Activated CD4-positive, alpha-beta T cell treated with anti-CD3 and anti-CD28 coated beads for 48 hours (primary cell): ENCODE measurements at places on chromosomes 2 and 18.

GRCh38 chr2:22221006-22221405, 1097.2 kb downstream of the TDRD15 start:
- DNase-seq = no peak

GRCh38 chr2:14143435-14143834, 489.1 kb upstream of the LRATD1 start:
- DNase-seq = no peak

DNA sequence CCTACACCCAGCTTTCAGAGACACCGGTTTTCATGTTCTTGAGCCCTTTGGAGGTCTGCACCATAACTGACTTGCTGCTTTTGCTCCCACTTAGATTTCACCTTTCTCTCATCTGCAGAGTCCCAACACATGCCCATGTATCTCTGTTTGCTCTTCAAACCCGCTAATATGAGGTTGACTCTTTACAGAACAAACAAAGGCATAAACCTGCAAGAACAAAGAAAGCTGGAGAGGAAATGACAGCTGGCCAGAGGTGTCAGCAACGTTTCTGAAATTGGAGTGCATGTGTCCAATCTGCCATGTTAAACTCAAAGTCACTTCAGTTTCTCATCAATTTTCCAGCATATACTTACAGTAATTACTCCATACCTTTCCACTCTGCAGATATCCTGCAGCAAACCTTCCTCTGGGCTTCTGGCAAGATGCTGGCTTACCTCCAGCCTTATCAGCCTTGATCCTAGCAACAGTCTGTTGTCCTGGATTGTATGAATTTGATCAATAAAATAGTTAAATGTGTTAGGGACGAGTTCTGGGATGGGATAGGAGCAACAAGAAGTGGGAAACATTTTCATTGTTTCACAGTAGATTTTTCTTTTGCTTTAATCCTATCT, 157.4 kb downstream of the FHOD3 start:
- no peak for DNase-seq

- DNase-seq = no peak
These were observed 203.0 kb downstream of the TNS1 start for GRCh38 chr2:217799563-217800432.

DNA sequence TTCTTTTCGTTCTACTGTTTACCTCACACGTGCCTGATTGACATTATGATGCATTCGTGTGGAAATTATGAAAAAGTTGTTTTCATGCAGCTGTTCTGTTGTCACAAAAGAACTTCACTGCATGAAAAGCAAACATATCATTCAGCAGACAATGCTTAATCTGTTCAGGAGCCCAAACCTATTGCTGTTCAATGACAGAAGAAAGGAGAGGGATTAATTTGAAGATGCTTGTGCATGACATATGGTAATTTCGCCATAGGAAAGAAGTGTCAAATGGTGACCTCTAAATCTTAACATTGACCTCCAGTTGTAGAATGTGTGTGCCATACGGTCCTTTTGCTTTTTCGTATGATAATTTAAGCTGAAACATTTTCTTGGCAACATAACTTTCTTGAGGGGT, 124.5 kb downstream of the WDR7 start:
- no peak for DNase-seq

DNA sequence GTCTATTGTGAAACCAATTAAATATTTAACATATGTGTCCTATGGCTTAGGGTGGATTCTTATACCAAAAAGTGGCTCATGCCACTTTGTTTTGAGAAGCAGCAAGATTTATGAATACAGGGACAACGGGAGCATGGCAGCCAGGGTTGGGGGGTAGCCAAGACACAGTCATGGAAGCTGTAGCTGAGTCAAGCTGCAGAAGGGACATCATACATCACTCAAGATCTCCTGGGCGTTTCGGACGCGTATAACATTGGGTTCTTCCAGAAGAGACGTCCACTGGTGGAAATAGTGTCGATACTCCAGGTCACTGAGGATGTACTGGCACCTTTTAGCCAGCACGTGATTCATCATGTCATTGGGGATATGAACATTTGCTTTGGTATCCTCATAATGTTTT, 152.7 kb downstream of the RIF1 start:
- no peak for DNase-seq

DNA sequence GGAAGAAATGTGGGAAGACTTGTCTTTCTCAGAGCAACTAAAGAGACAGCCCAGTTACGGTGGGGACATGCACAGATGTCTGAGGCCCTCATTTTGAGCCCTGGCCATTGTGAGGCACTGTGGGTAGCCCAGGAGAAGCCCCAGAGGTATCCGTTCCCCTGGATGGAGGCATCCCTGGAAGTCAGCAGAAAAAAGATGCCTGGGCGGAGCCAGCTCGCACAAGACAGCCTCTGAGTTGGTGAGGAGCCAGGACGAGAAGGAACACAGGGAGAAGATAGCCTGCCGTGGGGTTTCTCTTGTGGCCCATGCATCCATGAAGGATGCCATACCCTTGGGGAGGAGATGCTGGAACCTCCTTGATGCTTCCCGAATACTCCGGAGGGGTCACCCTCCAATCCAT, 56.9 kb upstream of the SEMA4C start:
- no peak for DNase-seq

GRCh38 chr2:7672027-7672684, 754.9 kb downstream of the RNF144A start:
- peak; percentile 78 for DNase-seq

GRCh38 chr2:65885266-65885665, 452.9 kb upstream of the SPRED2 start:
- DNase-seq = no peak

GRCh38 chr18:67730886-67731285, 214.4 kb upstream of the DSEL start:
- DNase-seq = no peak

GRCh38 chr18:51157215-51157614, 40.3 kb downstream of the MEX3C start:
- no peak for DNase-seq

DNA sequence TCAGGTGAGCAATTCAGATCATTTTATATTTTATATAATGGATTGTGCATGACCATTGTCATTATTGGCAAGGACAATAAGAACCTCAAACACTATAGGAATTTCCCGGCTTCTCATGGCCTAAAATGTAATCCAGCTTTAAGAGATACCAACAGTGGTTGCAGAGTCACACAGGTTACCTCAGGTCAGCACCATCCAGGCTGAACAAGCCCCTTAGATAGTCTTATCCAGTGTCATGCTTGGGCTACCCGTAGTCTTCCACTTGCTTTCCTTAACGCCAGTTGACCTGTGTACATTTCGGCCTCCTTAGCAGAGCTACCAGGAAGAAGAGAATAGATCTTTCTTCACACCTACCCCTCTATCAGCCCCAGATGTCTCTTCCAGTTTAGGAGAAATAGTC, 293.3 kb upstream of the SYT4 start:
- no peak for DNase-seq

- no peak for DNase-seq
These were observed 47.4 kb downstream of the MGAT5 start for GRCh38 chr2:134301099-134301927.

- no peak for DNase-seq
These were observed 433.8 kb downstream of the NBAS start for GRCh38 chr2:15127301-15127700.

GRCh38 chr2:120298173-120298835, 45.7 kb downstream of the RALB start:
- no peak for DNase-seq

GRCh38 chr2:26510344-26510973, 32.5 kb upstream of the OTOF start:
- DNase-seq = no peak

DNA sequence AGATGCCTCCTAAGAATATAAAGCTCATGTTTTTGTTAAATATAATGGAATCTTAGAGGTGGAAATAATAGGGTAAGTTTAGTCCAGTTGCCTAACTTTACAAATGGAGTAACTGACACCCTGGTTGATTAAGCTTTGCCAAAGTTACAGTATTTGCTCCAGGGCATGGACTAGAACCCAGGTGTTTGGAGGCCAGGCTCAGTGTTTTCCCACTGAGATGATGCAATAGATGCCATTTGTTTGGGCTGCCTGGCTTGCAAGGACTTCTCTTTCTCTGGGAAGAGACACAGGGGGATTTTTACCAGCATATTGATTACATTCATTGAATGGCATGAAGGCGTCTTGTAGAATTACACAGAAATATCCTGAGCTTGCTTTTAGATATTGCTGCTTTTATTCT, 397.8 kb downstream of the SLC4A3 start:
- no peak for DNase-seq

GRCh38 chr2:36444216-36444936, 88.8 kb downstream of the CRIM1 start:
- no peak for DNase-seq

- DNase-seq = peak; percentile 63
These were observed 76.4 kb downstream of the AP1S3 start for GRCh38 chr2:223760838-223761502.

GRCh38 chr2:71901466-71901865, 246.2 kb downstream of the CYP26B1 start:
- DNase-seq = no peak

- no peak for DNase-seq
These were observed 119.0 kb upstream of the ZBTB14 start for GRCh38 chr18:5414546-5414945.

DNA sequence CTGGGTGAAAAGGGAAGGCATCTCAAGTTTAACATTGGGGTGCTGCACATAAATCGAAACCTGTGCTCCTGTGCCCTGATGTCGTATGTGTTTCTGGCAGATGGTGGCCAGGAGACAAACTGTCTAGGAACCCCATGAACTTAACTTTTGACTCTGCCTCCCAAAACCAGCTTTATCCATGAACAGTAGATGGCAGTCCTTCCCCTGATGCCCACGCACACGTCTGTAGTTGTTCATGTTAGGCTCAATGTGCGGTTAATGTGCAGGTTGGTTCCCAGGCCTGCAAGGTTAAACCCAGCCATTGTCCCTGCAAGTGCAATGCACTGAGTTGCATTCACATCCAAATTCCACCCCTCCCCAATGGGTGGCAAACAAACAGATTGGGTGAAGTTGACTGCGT, 44.1 kb upstream of the SIX3 start:
- DNase-seq = no peak

DNA sequence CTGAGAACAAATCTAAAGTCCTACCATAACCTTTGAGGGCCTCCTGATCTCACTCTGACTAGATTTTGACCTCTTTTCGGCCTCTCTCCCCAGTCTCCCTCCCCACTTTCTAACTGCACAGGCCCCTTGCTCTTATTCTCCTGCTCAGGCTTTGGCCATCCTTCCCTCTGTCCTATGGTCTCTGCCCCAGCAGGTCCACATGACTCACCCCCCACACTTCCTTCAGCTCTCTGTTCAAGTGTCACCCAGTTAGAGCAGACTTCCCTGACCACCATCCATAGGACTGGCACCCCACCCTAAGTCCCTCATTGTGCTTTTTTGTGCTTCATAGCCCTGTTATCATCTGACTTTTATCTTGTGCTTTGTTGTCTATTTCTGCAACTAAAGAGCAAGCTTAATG, 41.2 kb upstream of the NT5C1B start:
- DNase-seq = no peak

DNA sequence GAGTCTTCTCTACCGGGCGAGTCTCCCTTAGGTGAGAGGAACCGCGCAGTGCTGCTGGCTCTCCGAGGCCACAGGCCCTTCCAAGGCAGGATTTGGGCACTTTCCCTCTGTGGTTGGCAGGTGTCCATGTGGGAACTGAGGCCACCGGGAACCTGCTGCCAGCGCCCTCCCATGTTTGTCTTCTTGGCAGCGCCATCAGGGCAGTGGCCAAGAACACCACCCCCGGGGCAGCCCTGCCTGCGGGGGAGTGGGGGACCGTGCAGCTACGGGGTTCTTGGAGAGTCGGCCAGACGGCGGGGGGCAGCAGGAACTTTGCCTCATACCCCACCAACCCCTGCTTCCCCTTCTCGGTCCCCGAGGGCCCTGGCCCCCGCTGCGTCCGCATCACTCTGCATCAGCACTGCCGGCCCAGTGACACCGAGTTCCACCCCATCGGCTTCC, 10.0 kb downstream of the CAPN10 start:
- DNase-seq = no peak

- DNase-seq = no peak
These were observed 46.1 kb downstream of the DNMT3A start for GRCh38 chr2:25295621-25296020.

DNA sequence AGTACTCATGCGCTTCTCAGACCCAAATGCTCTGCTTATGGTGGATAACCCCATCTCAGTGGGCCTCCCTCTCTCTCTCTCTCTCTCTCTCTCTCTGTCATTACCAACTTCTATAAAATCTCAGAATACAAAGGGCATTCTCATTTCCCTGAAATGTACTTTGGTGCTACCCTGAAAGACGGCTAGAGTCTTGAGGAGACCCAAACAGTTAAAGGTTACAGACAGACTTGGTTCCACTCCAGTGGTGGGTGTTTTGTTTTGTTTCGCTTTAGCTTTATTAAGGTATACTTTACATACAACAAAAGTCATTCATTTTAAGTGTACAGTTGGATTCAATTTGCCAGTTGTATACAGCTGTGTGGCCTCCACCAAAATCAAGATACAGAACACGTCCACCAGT, 60.9 kb downstream of the BCL11A start:
- no peak for DNase-seq

GRCh38 chr2:77016443-77017354, 505.5 kb downstream of the LRRTM4 start:
- DNase-seq = no peak

DNA sequence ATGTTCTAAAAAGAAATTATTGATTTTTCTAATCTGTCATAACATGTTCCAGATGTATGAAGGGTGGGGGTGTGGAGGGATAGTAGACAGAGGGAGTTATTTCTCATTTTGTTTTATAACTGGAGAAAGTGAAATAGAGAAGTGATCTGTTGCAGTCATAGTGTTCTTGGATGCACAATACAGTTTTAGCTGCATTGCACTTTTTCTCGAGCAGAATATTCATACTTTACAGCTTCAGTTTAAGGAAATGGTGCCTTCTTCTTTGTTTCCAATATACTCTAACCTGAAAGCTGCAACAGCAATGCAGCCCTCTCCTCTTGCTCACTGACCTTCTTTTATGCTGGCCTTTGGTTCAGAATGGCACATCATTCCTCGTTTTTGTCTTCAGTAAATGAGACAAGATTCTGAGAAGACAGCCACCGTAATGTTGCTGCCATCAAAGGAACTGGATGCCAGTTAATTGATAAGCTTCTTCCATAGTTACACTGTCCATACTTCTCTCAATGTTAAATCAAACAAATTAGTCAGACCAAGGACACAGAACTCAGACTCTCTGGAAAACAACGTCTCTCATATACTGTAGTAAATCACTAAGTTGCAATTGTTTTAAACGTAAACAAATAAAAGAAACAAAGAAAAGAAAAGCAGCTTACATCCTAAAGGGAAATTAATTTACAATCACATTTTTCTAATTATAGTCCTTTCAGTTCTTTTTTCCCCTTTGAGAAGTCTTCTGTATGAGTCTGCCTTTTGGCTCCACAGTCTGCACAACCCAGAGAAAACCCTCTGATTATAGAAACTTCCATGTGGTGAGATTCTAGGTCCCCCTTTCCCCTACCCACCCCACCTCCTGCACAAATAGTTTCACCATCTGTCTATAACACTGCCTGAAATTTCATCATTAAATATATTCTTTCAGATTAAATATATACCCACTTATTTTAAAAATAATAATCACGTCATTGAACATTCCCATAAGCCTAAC, 97.4 kb upstream of the UGP2 start:
- no peak for DNase-seq
